ENCODE measurements at places on chromosomes 7 and 10.

DNA sequence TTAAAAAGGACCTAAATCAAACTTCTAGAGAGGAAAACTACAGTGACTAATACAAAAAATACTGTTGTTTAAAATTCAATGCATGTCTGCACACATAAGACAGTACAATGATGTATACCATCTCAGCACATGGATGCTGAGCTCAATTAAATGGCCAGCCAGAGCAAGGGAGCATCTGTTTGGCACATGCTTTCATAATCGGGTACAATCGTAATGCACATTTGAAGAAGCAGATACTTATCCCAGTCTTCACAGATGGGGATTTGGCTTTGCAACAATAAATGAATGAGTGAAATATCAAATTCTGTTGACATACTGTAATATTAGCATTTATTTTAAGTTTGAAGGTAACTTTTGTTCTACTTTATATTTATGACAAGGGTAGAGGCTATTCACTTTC, 187.8 kb downstream of the CRPPA start:
- no peak for DNase-seq

GRCh38 chr7:17618652-17618974, 320.2 kb downstream of the AHR start:
- DNase-seq: no peak

- no peak for DNase-seq
Observed at GRCh38 chr7:99003419-99003818, 125.1 kb downstream of the TRRAP start.

GRCh38 chr7:1358376-1359050, 100.8 kb downstream of the MICALL2 start:
- no peak for DNase-seq

DNA sequence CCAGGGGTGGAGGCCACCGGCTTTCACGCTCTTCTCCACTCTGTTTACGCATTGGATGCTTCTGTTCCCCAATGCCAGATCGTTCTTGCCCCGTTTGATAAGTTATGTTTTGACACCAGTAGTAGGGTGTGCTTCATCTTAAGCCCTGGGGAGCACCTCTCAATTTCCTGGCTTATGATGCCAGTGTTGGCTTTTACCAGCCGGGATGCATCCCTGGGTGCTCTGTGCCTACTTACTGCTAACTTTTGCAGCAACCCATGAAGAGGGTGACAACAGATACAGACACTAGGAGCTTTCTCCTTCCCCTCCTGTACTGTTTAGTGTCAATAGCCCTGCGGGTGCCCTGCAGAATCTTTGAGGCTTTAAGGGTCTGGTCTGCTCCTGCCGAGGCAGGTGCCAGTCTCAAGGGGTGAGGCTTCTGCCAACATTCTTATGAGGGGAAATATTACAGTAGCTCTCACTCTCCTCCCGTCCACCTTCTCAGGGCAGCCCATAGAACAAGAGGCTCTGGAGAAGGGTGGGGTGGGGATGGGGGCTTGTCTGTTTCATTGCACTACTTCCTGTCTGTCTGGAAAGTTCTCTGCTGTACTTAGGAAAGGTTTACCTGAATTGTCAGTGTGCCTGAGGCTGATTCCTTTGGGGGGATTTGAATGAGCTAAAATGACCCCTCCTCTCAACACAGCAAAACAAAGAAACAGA, 23.3 kb downstream of the ADCY1 start:
- DNase-seq: no peak

DNA sequence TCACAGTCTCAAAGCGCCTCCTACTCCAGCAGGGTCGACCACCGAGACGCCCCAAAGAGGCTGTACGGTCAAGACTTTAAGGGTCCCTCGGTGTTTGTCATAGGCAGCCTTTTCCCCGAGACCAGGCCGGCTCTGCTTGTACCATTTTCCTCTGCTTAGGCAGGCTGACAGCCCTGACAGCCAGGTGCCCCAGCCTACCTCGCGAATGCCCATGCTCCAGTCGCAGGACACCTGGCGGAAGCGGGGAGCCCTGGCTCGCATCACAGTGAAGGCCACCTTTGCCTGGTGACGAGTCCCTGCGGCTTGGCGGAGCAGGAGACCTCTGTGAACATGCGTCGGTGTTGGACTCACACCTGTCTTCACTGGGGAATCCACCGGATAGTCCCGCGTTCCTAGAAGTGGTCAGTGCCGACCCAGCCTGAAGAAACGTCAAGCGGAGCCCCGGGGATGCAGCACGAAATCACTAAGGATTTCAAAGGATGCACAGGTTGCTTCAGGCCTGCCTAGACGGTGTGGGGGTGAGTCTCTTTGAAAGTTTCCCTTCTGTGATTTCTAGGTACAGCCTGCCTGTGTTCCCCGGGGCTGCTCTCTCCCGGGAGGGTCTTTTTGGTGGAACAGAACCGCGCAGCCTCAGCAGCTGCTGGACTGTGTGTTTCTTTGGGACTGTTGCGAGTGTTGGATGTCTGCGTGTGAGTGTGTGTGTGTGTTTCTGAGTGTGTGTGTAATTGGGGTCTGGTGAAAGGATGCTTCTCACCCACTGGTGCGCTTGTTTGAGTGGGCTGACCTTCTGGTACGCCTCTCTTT, 30.5 kb upstream of the ZNF273 start:
- no peak for DNase-seq

- no peak for DNase-seq
Observed at GRCh38 chr10:60114765-60115586, 208.6 kb upstream of the CCDC6 start.

DNA sequence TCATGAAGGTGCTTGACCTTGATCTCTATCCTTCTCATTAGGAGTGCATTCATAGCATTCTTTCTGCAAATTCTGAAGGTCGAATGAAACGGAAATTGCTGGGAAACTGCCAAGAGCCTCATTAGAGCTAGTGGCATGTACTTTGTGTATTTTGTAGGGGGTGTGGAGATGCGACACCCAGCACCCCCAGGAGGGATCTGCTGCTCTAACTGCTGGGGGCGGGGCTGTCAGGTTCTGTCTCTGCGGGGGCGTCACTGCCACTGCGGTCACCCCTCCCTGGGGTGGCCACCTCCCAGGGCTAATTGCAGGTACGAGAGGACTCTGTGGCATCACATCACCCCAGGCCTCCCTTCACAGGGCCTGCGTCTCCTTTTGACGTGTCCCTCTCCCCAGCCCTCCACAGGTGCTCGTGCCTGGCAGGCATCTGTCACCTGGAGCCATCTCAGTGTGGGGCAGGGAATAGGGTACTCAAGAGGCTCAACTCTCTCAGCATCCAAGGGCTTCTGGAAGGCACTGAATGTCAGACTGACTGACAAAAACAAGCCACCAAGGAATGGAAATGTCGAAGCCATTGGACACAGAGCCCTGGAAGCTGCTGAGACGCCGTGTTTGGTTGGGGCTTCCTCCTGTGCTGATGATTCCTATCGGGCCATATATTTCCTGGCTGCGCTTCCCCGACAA, 151.1 kb downstream of the ACTR3B start:
- no peak for DNase-seq

- DNase-seq: no peak
Observed at GRCh38 chr10:71539442-71540118, 142.9 kb downstream of the CDH23 start.

- no peak for DNase-seq
Observed at GRCh38 chr7:127973832-127974231, 57.4 kb downstream of the LRRC4 start.

DNA sequence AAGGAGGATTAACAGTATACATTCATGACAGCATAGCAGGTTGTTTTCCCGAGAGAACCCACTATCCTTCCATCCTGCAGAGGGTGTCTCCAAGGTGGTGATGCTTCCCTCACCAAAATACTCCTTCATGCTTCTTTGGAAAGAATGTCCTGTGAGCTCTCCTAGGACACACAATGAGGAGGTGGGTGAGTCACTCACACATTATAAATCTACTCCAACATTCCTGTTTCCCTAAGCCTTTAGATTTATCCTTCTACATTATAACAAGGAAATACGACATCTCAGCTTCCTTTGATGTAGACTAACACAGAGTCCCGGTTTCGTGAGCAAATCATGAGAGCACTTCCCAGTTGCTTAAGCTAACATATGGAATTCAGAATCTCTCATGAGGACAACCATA, 689.7 kb upstream of the CELF2 start:
- no peak for DNase-seq

Measured in NCI-H2107 (cell line).